Cortex of kidney (tissue), 1 donor: ENCODE measurements at places on chromosomes 3 and 15.

- no peak for DNase-seq
Observed at GRCh38 chr3:116247605-116248004, 197.7 kb downstream of the LSAMP start.

GRCh38 chr15:41001524-41002214 is 48.4 kb downstream of the CHAC1 start:
- no peak for DNase-seq

DNA sequence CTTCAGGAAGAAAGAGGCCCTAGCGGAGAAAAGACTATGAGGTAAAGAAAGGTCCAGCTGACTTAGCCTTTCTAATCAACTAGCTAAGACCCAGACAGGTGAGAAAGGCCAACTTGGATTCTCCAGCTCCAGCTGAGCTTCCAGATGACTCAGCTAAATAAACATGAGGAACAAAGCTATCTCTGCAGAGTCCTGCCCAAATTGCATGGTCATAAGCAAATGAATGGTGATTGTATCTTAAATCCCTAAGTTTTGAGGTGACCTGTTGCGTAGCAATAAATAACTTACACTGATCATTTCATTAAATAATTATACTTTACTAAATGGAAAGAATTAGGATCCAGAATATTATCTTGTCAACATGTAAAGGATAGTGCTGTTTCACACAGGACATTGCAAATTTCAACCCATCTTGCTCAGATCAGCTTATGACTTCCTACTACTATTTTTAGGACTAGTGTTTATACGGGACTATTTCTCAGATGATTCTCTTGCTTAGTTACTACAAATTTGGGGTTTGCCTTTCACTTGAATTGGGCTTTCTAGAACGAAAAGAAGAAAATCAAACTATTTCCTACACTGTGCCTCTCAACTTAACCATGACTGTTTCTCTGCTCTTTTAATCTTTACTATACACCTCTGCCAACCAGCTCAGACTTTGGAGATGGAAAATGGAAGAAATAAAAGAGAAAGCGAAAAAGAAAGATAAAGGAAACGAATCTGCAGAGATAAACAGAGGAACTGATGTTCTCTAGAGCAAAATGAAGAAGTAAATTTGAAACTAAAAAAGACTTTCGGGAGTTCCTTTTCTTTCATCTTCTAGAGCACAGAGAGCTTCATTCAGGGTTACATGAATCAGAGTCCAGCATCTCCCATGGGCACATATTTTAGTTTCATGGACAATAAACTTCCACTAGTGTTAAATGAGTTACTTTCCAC is 6.6 kb upstream of the ADGRG7 start:
- no peak for DNase-seq

GRCh38 chr15:48085591-48085930 is 35.2 kb upstream of the SLC24A5 start:
- no peak for DNase-seq

DNA sequence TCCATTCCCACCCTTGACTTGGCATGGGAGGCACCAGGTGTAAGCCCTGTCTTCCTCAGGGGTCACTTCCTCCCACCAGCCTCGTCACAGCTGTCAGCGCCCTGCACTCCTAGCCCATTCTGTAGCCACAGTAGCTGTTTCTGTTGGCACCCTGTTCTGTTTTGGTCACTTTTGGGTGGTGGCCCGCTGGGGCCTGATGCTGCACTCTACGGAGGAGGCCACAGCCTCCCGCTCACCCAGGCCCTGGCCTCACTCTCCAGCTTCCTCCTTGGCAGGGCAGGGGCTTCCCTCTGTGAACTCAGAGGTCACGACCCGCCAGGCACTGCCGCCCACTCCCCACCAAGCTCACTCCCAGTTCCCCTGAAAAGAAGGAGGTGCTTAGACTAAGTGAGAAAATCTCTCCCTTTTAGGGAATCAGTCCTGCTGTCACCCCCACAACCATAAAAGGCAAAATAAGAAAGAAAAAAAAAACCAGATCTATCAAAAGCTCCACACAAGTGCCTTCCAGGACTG is 68.4 kb downstream of the MGLL start:
- no peak for DNase-seq

DNA sequence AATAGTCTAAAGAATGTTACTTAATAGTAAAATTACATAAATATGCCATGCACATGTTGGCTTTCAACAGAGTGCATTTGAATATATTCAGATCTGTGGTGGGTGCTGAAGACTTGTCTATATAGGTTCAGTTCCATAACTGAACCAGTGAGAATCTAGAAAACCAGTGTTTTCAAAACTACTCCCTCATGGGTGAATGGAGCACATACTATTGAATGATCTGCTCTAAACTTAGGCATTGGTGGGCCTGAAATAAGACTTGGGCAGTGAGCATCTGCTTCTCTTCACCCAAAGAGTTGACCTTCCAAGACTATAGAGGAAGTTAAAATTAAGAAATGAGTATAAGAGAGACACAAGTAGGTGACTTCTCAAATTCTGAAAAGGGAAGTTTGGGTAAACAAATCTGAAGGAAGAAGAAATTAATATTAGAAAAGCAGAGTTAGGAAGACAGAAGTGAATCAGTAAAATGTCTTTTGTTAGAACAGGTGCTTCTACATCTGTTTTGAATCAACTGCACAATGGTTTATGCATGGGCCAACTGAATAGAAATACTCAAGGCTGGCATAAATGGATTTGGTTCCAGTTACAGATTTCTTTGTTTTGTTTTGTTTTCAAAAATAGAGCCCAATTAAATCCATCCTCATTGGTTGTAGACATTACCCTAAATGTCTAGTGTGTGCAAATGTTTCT is 19.3 kb downstream of the ALCAM start:
- no peak for DNase-seq

DNA sequence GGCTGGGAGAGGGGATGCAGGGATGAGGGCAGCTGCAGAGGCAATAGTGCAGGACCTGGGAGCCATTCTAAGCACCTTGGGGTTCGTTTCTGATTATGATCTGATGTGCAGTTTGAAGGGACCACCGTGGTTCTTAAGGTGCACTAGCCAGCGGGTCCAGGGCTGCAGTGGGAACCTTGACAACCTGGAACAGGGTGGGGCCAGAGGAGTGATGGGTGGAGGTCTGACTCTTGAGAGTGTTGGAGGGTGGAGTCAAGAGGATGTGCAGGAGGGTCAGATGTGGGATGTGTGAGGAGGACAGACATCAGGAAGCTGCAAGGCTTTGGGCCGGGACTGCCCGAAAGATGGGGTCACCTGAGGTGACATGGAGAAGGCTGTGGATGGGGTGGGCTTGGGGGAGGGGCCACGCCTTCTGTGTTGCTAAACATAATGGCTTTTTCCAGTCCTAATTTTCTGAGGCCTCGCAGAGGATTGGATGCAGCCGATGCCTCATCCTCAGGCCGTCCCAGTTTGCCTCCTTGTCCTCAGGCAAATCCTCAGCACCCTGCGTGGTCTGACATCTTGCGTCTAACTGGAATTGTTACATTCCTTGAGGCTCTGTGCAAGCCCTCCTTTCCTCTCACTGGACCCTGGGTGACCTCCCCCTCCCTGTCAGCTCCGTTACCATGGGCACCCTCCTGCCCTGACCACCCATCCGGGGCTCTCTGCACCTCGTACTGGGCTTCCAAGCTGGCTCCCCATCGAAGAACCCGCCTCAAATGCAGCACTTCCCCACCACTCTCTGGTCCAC is 61.4 kb upstream of the TRPM1 start:
- no peak for DNase-seq

DNA sequence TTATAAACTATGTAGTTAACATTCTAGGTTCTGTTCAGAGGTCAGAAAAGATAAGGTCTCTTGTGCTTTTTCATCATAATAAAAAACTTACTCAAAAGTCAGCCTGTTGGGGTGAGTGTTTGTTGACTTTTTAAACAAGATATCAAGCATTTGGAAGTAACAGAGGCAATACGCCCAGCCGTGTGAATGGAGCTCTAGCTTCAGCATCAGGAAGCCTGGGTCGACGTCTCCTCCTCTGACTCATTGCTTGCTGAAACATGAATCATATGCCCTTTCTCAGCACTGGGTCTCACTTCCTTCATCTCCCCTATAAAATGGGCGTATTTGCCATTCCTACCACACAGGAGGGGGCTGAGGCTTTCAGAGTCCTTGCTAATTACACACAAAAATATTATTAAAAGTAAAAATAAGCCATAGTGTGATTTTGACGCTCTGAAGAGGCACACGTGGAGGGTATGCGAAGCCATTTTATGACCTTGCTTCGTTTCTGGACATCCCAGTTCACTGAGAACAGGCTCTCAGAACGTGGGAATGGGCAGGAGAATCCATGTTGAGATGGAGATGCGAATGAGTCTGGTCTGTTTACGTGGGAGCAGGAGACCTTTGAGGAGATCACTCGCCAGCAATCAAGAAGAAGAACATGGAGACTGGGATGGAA is 220.8 kb upstream of the TPRG1 start:
- no peak for DNase-seq

- no peak for DNase-seq
Observed at GRCh38 chr3:27536491-27536890, 52.3 kb upstream of the SLC4A7 start.

- no peak for DNase-seq
Observed at GRCh38 chr3:135694142-135694541, 271.4 kb upstream of the PPP2R3A start.

DNA sequence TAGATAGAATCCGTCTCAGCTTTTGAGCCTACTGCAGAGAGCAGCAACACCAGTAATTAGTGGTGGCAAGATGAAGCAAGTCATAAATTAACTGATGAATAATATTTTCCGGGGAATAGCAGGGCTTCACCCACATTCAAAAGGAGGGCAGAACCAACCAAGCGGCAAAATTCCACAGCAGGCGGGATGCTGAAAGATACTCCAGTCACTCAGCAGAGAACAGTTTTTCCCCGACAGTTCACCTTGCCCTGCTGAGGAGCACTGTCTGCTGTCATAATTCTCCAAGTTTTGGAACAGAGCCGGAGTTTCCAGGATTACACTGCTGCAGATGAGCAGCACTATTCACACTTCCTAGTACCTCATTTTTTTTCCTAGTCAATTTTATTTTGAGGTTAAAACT is 274.7 kb downstream of the CD47 start:
- no peak for DNase-seq

- no peak for DNase-seq
Observed at GRCh38 chr3:184687363-184688015, 24.4 kb downstream of the MAGEF1 start.

GRCh38 chr15:52727815-52728214 is 48.6 kb upstream of the ATOSA start:
- no peak for DNase-seq

DNA sequence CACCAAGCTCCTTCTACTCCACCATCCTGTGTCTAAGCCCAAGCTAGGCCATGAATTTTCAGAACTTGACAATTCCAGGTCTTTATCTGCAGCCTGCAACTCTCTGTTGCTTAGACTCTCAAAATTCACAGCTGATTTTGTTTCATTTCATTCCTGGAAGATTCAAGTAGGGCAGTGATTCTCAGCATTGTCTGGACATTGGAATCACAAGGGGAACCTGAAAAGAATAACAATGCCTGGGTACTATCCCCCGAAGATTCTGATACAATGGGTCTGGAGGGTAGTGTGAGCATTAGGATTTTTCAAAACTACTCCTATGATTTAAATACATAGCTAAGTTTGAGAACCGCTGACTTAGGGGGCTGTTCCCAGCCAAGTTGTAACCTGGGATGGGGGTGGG is 534.7 kb upstream of the IL12A start:
- DNase-seq = no peak

DNA sequence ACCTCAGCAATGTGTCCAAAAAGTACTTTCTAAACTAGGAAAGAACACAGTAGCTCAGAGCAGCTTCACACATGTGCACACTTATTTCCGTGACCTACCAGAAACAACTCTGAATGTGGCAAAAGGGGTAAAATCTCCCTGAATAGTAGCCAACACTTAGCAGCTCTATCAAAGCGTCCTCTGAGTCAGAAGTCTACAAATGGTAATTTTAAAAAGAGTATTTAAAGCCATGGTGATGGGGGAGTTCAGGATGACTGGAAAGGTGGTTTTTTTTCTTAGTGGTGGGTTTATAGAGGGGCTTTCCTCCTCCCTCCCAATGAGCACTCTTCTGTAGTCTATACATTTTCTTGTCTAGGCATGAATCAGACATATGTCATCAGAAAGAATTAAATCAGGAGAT is 223.8 kb upstream of the PRICKLE2 start:
- DNase-seq = no peak

- no peak for DNase-seq
Observed at GRCh38 chr15:76979996-76980520, 14.9 kb upstream of the PSTPIP1 start.
